Smooth muscle cell of trachea (primary cell): ENCODE measurements at places on chromosomes 5 and 9. TPM values are rescaled to one million over a fixed set of nuclear protein-coding genes. Genes with fewer than 3 reads are reported as not detected.

ZNF300 gene
- 5.1 and 14.1 TPM in 2 replicates for total RNA-seq

CDKN2B gene
- 15.0 and 42.2 TPM in 2 replicates for total RNA-seq

TUSC1 gene
- 7.4 and 9.9 TPM in 2 replicates for total RNA-seq

SPINK4 gene
- not detected in 2 replicates for total RNA-seq

PALM2AKAP2 gene
- total RNA-seq, result 4.4 and 5.1 TPM in 2 replicates

RAI14 gene
- 107 and 176 TPM in 2 replicates for total RNA-seq

DMGDH gene
- total RNA-seq, result 2.5 and 5.1 TPM in 2 replicates

PRLR gene
- total RNA-seq, result under 0.01 and 0.17 TPM in 2 replicates

GARNL3 gene
- total RNA-seq, result 1.3 and 5.0 TPM in 2 replicates

FANCG gene
- 11.7 and 23.1 TPM in 2 replicates for total RNA-seq

SLC6A7 gene
- not detected in 2 replicates for total RNA-seq

OR1J2 gene
- not detected in 2 replicates for total RNA-seq

NEUROG1 gene
- not detected in 2 replicates for total RNA-seq

RHOBTB3 gene
- total RNA-seq, result 172 and 187 TPM in 2 replicates

NDST1 gene
- 63.0 and 103 TPM in 2 replicates for total RNA-seq

CAVIN4 gene
- 1.2 and 1.7 TPM in 2 replicates for total RNA-seq

AQP3 gene
- total RNA-seq, result 2.6 and 21.2 TPM in 2 replicates

BTNL8 gene
- total RNA-seq, result not detected in 2 replicates

CCDC69 gene
- total RNA-seq, result 2.2 and 6.9 TPM in 2 replicates

CCNI2 gene
- not detected in 2 replicates for total RNA-seq

STOML2 gene
- total RNA-seq, result 157 and 220 TPM in 2 replicates

SLC34A3 gene
- total RNA-seq, result under 0.01 TPM in 1 of 2 replicates, not detected in the other

IFNK gene
- total RNA-seq, result not detected in 2 replicates

CCDC192 gene
- not detected in 2 replicates for total RNA-seq

CDH9 gene
- not detected in 2 replicates for total RNA-seq

TMEM215 gene
- not detected in 2 replicates for total RNA-seq

TRAF1 gene
- total RNA-seq, result 1.3 and 3.8 TPM in 2 replicates
